Jurkat, Clone E6-1 (cell line): ENCODE measurements at places on chromosomes 7 and 10.

DNA sequence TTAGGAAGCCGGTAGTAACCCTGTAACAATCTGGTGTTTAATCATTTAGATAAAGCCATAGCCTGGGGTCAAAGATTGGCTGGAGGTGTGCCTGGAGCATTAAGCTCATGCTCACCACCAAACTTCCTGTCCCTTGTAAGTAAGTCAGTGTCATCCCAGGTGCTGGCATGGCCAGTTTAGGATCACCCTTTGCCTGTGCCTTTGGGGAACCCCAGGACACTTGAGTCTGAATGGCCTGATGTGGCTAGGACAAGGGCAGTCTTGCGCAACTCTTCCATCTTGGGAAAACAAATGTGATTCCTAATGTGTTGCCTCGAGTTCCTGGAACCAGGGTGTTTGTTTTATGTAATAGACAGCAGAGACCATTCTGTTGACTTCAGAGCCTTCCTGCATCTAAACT lies 154.8 kb downstream of the GRK5 start:
- DNase-seq = no peak

DNA sequence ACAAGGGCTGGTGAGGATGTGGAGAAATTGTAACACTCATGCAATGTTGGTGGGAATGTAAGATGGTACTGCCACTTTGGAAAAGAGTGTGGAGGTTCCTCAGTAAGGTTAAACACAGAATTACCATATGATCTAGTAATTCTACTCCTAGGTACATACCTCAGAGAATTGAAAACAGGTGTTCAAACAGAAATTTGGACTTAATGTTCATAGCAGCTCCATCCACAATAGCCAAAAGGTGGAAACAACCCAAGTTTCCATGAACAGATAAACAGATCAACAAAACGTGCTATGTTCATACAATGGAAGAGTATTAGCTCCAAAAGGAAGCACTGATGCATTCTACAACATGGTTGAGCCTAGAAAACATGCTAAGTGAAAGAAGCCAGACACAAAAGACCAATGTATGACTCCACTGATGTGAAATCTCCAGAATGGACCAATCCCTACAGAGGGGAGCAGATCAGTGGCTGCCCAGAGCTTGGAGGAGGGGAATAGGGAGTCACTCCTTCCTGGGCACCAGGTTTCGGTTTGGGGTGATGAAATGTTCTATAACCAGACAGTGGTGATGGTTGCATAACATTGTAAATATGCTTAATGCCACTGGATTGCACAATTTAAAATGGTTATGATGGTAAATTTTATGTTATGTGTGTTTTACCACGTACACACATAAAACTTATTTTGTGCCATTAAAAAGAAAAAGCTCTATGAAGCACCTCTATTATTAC lies 5.7 kb upstream of the WDR86 start:
- no peak for DNase-seq

- peak; percentile 35 for DNase-seq
Observed at GRCh38 chr7:158353606-158354570, 233.7 kb downstream of the PTPRN2 start.

- DNase-seq = no peak
Observed at GRCh38 chr10:821322-821721, 110.2 kb downstream of the LARP4B start.

GRCh38 chr10:124644771-124645415 lies 99.3 kb downstream of the FAM53B start:
- no peak for DNase-seq

GRCh38 chr7:155405399-155406318 lies 52.3 kb upstream of the EN2 start:
- DNase-seq = no peak

DNA sequence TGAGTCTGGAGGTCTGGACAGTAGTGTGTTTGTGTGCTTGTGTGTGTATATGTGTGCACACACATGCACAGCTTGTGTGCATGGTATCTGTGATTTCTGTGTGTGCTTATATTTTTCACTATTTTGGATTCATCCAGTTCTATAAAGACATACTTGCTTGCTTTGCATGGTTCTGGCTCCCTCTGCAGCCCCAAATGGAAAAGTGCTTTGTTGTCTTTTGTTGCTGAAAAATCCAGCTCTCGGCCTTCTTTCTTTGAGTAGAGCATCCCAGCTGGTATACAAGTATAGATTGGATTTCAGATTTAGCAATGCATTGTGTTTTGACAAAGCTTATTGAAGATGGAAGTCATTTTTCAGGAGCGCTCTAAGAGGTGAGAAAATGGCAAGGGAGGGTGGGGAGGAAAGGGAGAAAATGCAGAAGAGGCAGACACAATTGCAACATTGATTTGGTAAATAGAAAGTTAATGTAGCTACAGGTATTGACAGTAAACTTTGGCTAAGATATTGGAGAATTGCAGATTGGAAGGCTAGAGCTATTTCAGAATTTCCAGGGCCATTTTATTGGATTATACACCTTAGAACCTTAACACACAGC lies 333.9 kb downstream of the AUTS2 start:
- no peak for DNase-seq

DNA sequence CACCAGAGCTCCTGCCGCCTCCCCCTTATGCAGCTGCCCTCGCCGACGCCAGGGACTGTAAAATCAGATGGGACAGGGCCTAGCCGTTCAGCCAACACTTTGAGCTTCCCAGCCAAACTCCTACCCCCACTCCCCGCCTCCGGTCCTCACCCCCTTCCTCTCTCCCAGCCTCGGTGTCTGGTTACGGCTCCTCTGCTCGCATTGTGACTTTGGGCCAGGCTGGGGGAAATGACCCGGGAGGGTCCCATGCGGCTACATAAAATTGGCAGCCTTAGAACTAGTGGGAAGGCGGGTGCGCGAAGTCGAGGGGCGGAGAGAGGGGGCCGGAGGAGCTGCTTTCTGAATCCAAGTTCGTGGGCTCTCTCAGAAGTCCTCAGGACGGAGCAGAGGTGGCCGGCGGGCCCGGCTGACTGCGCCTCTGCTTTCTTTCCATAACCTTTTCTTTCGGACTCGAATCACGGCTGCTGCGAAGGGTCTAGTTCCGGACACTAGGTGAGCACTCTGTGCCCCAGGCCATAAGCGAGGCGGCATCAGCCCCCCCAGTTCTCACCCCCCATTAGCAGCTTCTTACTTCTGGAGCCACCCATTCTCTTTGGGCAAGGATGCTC lies at the start of gene KAZALD1:
TSS of gene KAZALD1 (plus strand) at position 366 of the 608 bp plus-strand sequence. CDS start 604 bp downstream, outside the sequence.
- DNase-seq = no peak

GRCh38 chr10:19168584-19168983 lies 120.0 kb downstream of the MALRD1 start:
- peak; percentile 12 for DNase-seq

- DNase-seq = no peak
Observed at GRCh38 chr10:97388152-97388551, 13.0 kb downstream of the RRP12 start.

GRCh38 chr7:144784943-144785342 lies 50.9 kb downstream of the TPK1 start:
- no peak for DNase-seq

- DNase-seq = peak; percentile 91
Observed at GRCh38 chr10:119784340-119785067, 58.7 kb downstream of the INPP5F start.

GRCh38 chr10:86960863-86961434 lies 2.5 kb downstream of the SNCG start:
- no peak for DNase-seq

DNA sequence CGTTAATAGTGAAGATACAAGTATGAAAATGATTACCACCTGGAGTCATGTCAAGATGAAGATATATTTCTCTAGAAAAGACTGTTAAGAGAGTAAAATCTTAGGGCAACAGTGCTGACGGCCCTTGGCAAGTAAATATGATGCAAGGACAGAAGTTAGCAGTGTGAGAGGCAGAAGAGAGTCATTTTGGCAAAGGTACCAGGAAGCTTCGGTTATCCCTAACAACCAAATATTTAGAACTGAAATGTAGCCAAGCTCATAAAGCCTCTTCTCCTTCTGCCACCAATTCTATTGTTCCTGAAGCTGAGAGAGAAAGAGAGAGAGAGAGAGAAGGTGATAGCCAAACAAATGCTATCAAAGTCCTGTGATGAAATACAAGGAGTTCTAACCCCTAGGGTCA lies 109.6 kb downstream of the MACC1 start:
- no peak for DNase-seq

DNA sequence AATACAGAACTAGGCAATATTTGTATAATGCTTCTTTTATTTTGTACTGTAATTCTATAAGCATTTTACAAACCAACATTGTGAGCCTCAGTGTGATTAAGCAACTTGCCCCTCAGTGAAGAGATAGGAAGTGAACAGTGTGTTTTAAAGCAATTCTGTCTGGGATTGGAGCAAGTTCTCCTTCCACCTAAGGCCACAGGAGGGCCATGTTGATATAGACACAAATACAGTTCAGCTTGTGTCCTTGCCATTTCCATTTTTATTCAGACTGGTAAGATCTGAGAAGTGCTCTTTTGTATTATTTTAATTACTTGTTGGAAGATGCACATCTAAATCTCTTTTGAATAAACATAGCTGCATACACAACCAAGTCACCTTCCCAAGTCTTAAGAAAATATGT lies 416.3 kb upstream of the COBL start:
- peak; percentile 2 for DNase-seq

DNA sequence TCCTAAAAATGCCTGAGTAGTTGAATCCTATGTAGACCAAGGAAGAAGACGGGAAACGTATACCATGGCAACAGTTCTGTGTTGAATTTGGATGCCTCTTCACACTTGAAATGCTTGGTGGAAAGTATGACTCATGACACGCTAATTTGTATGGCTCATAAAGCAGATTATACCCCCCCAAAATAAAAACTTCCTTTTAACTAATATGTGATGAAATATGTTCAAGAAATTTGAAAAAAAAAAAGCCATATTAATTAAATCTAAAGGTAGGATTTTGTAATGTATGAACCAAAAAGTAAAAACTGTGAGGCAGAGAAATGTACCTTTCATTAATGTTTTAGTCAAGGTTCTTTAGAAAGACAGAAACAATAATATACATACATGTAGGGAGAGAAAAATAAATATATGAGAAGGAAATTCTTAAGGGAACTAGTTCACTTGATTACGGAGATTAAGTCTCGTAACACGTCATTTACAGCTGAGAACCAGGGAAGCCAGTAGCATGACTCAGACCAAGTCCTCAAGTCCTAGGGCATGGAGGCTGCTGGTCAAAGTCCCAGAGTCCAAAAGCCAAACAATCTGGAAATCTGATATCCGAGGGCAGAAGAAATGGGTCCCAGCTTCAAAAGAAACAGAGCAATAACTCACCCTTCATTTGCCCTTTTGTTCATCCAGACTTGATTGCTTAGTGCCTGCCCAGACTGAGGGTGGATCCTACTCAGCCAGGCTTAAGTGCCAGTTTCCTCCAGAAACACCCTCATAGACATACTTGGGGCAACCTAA lies 485.1 kb downstream of the SEMA3D start:
- DNase-seq = no peak

DNA sequence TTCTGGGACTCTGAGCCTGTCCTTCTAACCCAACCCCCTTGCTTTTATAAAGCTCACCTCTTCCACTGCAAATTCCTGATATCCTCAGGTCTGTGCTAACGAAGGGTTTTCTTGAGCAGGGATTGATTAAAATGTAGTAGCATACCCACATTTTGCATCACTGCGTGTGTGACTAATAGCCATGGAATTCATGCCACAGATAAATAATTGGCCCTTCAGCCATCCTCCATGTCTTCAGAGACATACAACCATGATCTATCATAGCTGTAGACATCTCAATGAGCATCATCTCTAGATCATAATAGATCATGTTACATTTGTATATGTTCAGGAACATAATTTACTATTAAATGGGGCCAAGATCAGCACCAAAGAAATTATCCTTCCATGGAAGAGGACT lies 990.3 kb downstream of the KCNMA1 start:
- DNase-seq = no peak

GRCh38 chr7:159130199-159130775 lies 14.4 kb downstream of the VIPR2 start:
- DNase-seq = no peak

- DNase-seq = no peak
Observed at GRCh38 chr10:65769828-65770227, 1156.0 kb upstream of the LRRTM3 start.

- DNase-seq = no peak
Observed at GRCh38 chr10:99365311-99365710, 36.2 kb downstream of the CNNM1 start.

GRCh38 chr7:105831824-105832535 lies 44.4 kb downstream of the ATXN7L1 start:
- no peak for DNase-seq
